NCI-H460 (cell line): ENCODE measurements at places on chromosomes 7 and 10. TPM values are rescaled to one million over a fixed set of nuclear protein-coding genes. Genes with fewer than 3 reads are reported as not detected.

GRCh38 chr7:150719960-150720891, 3.8 kb downstream of the GIMAP1 start:
- no peak for DNase-seq

- DNase-seq, result no peak
Observed at GRCh38 chr7:20030417-20030816, 186.8 kb downstream of the MACC1 start.

The ANLN gene
- 84.9 and 85.1 TPM in 2 replicates for total RNA-seq

DNA sequence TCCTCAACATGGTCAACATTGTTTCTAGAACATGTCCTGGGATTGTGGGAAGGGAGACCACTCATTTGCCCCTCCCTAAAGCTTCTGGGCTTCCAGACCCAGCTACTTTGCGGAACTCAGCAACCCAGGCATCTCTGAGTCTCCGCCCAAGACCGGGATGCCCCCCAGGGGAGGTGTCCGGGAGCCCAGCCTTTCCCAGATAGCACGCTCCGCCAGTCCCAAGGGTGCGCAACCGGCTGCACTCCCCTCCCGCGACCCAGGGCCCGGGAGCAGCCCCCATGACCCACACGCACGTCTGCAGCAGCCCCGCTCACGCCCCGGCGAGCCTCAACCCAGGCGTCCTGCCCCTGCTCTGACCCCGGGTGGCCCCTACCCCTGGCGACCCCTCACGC, at the start of gene EPO:
Gene EPO, plus strand, starts transcription at position 190 of the 392 bp plus-strand sequence. CDS start 513 bp downstream, outside the sequence.
- no peak for DNase-seq

The NODAL gene
- not detected in 2 replicates for total RNA-seq

The SYT15B gene
- 0.07 TPM in 1 of 2 replicates, not detected in the other for total RNA-seq

DNA sequence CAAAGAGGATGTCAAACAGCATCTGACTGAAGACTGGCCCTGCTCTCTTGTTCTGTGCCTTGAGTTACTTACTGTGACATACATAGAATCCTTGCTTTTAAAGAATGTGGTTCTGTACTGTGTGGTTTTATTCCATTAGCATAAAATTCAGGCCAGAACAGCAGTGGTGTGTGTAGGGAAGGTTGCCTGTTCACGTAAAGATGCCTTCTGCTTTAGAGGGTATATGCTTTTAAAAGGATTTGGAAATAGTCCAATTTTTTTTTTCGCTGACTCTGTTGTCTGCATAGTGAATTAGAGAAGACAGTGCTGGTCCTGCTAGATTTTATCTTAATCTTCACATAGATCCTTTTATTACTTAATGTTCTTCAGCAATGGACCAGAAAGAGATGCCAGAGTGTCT, 470.8 kb upstream of the SEMA3A start:
- DNase-seq, result no peak

The CRYGN gene
- 0.07 and 0.40 TPM in 2 replicates for total RNA-seq

The GRM8 gene
- total RNA-seq, result 0.46 TPM in 1 of 2 replicates, not detected in the other

- DNase-seq, result no peak
Observed at GRCh38 chr7:41415471-41416207, 287.3 kb downstream of the INHBA start.

DNA sequence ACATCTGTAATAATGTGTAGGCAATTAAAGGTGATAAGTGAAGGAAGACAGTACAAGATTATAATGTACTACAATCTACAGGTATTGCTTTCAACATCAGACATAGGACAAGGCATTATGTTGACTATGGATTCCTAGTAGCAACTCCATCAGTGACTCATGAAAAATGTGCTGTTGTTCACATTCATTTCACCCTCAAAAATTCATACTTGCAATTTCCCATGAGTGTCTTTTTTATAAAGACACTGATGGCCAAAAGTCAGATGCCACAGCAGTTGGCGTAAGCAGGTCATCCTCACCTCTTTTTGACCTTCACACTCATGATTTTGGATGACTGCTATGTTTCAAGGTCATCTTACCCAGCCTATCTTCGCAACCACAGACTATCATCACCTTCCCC, 100.0 kb upstream of the AMPH start:
- no peak for DNase-seq

The HNRNPA2B1 gene
- 214 and 284 TPM in 2 replicates for total RNA-seq

DNA sequence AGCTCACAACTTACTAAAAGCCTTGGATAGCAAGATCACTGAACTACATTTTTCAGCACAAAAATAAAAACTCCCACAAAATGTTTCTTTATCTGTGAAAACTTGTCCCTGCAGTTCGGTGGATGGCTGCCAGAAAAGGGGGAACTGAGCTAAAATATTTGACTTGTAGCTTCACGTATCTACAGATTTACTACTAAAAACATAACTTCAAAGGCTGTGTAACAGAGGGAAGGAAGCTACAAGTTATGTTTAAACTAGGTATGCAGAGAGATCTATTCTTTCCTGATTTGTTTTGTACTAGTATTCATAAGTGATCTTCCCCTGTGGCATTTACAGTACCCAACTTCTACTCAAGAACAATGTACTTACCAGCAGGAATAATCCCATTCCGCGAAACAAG, 25.1 kb downstream of the SGCE start:
- DNase-seq, result no peak

DNA sequence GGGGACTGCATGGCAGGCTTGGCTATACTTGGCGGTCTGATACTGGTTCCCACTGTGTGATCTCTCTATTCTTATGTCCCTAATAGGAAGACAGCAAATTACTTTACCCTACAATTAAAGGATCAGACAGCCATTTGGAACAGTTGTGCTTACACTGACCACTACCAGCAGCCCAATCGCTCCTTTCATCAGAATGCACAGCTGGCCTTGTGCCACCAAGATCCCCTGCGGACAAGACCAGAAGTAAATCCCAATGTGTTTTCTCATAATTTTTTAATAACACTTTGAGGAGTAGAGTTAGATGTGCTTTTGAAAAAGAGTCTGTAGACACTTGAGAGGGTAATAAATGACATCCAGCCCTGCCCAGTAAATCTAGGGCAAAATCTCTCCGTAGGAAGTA, 297.2 kb upstream of the ZNF32 start:
- DNase-seq, result no peak

GRCh38 chr10:131647789-131648188, 253.0 kb upstream of the PPP2R2D start:
- no peak for DNase-seq

GRCh38 chr10:31749981-31750840, 178.4 kb downstream of the ARHGAP12 start:
- DNase-seq, result no peak

DNA sequence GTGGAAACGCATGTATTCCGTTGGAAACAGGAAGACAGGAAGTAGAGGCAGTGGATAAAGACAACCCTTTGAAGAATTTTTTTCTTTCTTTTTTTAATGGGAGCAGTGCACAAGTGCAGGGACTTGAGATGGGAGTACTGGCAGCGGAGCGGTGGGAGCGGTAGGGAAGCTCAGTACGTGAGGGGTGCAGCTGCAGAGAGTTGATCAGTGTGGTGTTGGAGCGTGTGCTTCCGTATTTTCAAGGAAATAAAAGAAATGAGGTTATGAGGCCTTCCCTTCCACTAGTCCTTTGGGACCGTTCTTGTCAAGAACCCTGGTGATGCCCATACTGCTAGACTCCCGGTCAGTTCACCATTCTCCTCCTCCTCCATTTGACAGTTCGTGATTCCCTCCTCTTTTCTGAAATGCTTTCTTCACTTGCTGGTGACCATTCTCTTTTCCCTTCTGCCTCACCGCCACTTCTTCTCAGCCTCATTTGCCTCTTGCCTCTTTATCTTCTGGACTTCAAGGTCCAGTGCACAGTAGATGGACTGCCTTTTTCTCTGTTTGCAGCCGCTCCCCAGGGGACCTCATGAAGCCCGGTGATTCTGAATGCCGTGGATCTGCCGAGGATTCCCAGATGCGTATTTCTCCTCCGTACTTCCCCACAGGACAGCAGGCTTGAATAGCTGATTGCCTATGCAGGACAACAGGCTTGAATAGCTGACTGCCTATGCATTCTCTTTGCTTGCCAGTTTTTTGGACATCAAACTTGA, 39.1 kb upstream of the TMEM236 start:
- DNase-seq, result no peak

DNA sequence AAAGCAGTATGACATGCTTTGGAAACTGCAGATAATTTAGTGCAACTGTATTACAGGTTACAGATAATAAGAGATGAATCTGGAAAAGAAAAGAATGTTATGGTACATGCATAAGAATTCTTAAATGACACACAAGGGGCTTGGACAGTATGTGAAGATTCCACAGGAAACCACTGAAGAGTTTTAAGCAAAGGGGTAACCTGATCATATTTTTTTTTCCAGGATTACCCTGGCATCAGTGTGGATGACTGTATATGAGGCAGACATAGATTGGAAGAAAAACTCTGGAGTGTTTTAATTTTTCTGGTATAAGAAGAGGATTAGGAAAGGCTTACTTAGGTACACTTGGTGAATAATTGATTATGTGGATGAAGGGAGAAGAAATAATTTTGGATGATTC, 8.1 kb downstream of the TFPI2 start:
- no peak for DNase-seq

GRCh38 chr7:105210721-105211205, 178.0 kb downstream of the SRPK2 start:
- DNase-seq, result no peak

DNA sequence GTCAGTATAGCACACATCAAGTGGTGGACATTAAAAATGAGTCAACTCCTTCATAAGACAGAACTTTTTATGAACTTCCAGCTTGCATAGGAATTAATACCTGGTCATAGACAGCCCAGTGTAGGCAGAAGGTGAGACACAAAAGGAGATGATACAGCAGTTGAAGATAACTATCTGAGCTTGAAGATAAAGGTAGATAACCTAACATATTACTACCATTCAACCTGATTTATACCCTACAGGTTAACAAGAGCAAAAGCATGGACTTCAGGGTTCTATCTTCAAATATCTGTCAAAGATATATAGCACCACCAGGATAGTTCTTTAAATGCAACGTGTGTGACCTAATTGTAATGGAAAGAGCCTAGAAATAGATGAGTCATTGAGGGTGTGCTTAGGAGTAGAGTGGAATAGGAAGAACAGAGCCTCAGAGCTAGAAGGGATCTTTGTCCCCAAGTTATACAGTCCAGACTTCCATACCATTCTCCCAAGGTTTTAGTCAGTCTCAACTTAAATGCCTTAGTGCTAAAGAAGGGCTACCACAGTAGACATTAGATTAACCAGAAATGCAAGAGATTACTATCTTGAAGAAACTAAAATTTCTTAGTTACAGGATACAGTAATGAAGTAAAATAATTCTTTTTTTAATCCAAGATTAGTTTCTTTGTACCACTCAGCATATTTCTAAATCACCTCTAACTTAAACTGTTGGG, 9.2 kb downstream of the ZNF800 start:
- peak; percentile 15 for DNase-seq

The MMP21 gene
- total RNA-seq, result not detected in 2 replicates

The MEIG1 gene
- total RNA-seq, result not detected in 2 replicates

- peak; percentile 49 for DNase-seq
Observed at GRCh38 chr7:97064972-97065587, 40.4 kb upstream of the DLX5 start.

DNA sequence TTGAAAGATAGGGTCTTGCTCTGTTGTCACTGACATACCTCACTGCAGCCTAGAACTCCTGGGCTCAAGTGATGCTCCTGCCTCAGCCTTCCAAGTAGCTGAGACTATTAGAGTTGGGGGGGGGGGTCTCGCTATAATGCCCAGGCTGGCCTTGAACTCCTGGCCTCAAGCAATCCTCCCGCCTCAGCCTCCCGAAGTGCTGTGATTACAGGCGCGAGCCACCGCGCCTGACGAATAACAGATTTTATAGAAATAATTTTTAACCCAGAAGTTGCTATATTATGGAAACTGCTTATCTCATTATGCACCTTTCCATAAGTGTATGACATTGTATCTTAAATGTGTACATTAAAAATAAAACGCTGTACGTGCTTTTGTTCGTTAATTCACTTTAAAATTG, 846 bp downstream of the ANKRD26 start:
- no peak for DNase-seq

- no peak for DNase-seq
Observed at GRCh38 chr7:158416283-158416933, 171.2 kb downstream of the PTPRN2 start.

- DNase-seq, result no peak
Observed at GRCh38 chr10:93629647-93630305, 17.4 kb downstream of the PDE6C start.

GRCh38 chr7:132977234-132977633, 104.7 kb downstream of the CHCHD3 start:
- DNase-seq, result no peak
